ENCODE measurements at places on chromosomes 4 and X.

DNA sequence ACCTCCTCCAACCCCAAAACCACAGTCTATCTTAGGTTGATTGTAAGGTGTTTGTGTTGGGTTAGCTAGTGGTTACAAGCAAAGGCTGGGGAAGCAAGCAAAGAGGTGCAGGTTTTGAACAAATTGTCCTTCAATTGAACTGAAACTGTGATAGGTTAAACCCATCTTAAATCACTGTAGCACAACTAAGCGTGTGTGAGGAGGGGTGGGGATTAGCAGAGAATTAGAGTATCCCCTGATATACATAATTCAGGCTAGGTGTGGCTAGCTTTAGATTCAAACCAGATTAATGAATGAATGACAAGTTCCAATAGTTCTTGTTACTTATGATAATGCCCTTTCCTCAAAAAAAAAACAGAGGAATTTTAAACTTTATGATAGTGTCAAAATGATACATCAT is 191.0 kb upstream of the POF1B start:
- DNase-seq: no peak

DNA sequence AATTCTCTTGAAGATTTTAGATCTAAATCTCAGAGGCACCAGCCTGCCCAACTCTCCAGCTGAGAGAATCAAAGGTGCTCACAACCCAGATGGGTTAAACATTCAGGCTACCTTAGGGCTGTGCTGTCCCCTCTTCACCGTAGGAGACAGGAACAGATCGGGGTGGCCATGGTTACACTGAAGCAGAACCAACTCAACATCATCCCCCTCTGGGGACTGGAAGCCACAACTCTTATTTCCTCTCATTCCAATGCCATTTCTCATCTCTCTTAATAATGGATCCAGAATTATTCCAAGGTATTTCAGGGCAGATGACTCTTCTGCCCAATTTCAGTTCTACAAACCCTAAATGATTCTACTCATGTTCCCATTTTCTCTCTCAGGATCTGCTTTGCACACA is 109.7 kb downstream of the NKX6-1 start:
- DNase-seq: no peak

GRCh38 chr4:3286335-3287175 is 6.3 kb upstream of the RGS12 start:
- DNase-seq: no peak

DNA sequence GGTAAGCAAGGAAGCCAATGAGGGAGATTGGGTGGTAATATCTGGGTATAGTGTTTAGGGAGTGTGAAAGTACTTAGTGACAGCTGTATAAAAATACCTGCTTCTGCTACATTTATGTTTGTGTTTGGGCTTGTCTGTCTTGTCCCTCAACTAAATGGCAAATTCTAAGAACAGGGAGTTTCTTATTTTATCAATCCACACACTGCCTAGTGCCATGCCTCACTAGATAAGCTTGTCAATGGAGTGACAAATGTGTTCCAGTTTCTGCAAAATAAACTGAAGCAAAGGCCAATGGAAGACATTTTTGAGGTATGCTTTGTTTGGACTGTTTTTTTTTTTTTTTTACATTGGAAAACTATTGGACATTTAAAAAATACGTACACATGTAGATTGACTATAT is 418.0 kb downstream of the SH2D1A start:
- DNase-seq: no peak

DNA sequence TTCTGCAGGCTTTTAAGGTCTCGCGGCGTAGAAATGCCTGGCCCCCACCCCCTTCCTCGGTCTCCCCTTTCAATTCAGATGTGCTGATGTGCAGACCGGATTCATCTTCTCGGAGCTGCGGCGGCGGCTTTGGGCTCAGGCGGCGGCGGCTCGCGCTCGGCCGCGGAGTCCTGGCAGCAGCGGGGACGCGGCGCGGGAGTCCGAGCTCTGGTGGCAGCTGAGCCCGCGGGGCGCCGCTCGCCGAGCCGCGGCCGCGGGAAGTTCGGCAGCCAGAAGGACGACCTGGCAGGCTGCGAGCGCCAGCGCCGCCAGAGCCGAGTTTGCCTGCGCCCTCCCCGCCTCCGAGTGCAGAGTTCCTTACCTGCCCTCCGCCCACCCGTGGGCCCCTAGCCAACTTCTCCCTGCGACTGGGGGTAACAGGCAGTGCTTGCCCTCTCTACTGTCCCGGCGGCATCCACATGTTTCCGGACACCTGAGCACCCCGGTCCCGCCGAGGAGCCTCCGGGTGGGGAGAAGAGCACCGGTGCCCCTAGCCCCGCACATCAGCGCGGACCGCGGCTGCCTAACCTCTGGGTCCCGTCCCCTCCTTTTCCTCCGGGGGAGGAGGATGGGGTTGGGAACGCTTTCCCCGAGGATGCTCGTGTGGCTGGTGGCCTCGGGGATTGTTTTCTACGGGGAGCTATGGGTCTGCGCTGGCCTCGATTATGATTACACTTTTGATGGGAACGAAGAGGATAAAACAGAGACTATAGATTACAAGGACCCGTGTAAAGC is 448 bp downstream of the TLL1 start:
- DNase-seq: no peak

DNA sequence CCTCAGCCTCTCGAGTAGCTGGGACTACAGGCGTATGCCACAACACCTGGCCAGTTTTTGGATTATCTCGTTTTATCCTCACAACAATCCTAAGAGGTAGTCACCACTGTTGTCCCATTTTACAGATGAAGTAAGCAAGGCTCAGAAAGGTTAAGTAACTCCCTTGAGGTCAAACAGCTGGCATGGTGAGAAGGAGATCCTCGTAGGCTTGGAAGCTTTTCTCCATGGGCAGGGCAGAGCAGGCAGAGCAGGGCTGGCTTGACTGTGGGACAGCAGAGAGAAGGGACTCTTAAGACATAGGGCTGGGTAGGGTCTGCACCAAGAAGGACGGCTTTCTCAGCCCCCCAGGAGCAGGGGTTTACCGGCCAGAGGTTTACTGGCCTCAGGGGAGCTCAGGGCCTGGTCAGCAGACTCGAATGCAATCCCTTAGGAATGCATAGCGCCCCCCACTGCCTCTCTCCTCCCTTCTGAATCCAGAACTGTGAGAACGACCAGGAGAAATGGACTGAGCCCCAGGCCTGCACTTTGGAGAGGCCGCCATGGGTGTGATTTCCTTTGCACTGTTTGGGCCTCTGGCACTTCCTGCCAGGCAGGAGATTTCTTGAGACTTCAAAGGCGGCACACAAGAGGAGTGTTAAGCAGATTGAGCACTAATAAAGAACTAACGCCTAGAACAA is 14.0 kb upstream of the CDKN2AIP start:
- no peak for DNase-seq

- no peak for DNase-seq
Measured at GRCh38 chr4:144578681-144579080, 67.3 kb upstream of the HHIP start.

DNA sequence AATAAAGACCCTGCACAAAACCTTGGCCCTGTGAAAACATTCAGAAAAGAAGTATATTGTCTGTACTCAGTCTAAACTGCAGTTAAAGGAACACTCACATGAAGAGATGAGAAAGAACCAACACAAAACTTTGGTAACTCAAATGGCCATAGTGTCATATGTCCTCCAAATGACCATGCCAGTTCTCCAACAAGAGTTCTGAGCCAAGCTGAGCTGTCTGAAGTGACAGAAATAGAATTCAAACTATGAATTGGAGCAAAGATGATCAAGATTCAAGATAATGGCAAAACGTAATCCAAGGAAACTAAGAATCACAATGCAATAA is 739.3 kb upstream of the NDST4 start:
- no peak for DNase-seq

DNA sequence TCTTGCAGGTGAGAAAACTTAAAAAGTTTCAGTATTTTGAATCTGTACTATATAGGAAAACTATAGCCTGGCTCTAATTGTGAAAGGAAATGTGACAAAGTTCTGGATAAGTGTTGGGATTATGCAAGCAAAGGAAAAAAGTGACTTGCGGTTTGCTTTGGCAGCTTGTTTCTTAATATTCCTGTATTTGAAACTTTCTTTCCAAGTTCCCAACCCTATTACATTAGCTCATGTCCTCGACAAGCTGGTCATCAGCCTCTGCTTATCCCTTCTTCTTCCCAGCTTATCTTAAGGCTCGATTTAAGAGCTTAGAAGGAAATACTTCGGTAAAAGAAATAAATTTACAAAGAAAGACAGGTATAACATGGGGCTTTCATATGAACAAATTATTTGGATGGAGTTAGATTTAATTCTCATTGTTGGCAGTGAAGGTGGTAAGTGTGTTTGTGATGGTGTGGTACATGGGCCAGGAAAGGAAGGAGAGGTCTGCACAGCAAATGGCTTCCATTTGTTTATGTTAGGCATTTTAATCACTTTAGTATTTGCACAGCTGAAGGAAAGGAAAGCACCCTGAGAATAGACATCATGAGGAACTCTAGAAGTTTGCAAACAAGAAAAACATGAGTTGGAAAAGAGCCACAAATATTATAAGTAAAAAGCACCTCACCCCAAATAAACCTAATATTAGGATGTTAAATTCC is 5.1 kb upstream of the MYOZ2 start:
- DNase-seq: no peak

- no peak for DNase-seq
Measured at GRCh38 chr4:7924163-7924562, 15.5 kb downstream of the AFAP1 start.

DNA sequence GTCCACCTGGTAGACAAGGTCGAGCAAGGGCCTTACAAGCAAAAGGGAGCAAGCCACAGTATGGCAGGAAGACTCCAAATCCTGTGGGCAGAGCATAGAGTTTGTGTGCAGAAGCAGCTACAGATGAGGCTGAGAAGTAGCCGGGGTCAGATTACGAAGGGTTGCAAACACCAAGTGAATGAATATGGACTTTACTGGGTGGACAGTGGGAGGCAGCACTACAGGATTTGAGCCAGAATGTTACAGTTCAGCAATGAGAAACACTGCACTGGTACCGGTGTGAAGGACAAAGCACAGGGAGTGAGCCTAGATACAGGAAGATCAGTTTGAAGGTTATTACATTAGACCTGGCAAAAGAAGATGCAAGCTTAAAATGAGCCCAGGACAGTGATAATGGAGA is 46.1 kb upstream of the HOPX start:
- DNase-seq: no peak

GRCh38 chr4:72767618-72768302 is 198.7 kb upstream of the ADAMTS3 start:
- no peak for DNase-seq

DNA sequence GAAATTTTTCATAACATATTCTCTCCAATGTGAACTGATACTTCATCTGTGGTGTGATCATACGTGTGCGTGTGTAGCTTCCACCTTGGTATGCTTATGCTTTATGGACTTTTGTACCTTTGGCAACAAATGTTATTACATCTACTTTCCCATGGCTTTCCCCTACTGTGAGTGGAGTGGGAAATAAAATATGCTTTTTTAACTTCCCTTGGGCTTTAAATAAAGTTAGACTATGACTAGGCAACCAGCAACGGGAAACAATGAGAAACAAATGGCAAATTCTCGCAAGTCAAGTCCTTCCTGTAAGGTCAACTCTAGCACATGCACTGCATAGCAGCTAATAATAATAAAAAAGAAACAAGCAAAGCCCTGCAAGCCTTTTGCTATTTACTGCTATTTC is 205.0 kb upstream of the PDE5A start:
- DNase-seq: no peak

DNA sequence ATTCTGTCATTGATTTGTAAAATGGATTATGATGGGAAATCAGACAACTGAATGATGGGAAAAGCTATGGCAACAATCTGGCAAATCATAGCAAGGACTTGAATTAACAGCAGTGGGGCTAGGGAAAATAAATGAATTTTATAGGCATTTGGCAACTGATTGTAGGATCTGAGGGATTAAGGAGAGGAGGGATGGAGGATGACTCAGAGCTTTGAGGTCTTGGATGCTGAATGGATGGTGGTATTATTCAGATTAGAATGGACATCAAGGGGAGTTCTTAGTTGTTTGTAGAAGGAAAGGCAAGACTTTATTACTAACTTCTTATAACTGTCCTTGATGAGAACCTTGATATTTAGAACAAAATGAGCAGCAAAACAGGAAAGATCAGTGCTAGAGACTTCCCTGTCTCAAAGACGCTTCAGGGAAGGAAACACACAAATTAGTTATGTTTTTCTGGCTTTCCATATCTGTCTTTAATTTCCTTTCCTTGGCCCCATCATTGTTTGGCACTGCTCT is 51.4 kb upstream of the HHIP start:
- no peak for DNase-seq

- no peak for DNase-seq
Measured at GRCh38 chr4:2843941-2844584, 419 bp downstream of the ADD1 start.

GRCh38 chr4:15882675-15883086 is 55.9 kb downstream of the FGFBP1 start:
- peak; percentile 41 for DNase-seq
